ENCODE measurements at places on chromosomes 2 and 18.

DNA sequence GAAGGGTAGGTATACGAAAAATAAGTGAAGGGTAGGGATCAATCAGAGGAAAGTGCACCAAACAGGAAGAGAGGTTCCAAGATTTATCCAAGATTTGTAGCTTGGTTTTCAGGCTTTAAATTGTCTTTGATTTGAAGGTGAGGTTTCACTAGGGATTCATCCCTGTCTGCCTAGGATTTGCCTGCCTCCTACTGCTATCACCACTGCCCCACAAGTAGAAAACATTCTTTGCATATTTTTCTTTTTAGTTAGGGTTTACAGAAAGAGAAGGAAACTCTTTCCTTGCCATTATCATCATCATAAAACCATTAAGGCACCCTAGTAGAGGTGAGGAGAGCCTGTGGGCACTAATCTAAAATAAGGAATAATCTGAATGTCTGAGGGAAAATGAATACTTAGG lies 45.8 kb upstream of the TANC1 start:
- no peak for DNase-seq

GRCh38 chr2:218859556-218859987 lies at the start of gene WNT6:
Gene WNT6 (plus strand): TSS chr2:218859805. CDS start chr2:218860038, 233 bp downstream.
- DNase-seq: no peak

GRCh38 chr2:220904015-220904414 lies 668.1 kb downstream of the EPHA4 start:
- no peak for DNase-seq

DNA sequence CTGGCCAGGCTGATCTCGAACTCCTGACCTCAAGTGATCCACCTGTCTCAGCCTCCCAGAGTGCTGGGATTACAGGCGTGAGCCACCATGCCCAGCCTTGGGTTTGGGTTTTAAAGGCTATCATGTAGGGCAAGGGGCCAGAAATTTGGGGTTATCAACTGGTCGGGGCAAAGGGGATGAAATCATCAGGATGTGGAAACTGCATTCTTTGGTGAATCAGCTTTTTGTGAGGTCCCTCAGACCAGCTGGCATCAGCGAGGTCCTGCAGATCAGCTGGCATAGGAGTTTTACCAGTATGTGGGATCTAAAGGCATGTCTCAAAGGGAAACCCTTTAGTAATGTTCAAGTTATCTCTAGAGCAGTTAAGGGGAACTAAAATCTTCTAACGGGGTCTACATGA lies 6.4 kb upstream of the GEMIN6 start:
- DNase-seq: no peak

- no peak for DNase-seq
Measured at GRCh38 chr18:58580623-58581022, 48.3 kb downstream of the ALPK2 start.

GRCh38 chr18:58464104-58464625 lies 164.7 kb downstream of the ALPK2 start:
- no peak for DNase-seq

GRCh38 chr18:41972067-41972925 lies 17.3 kb downstream of the PIK3C3 start:
- no peak for DNase-seq

GRCh38 chr2:85990084-85990483 lies 101.3 kb upstream of the ST3GAL5 start:
- no peak for DNase-seq

- no peak for DNase-seq
Measured at GRCh38 chr2:47293976-47294375, 109.0 kb upstream of the MSH2 start.

GRCh38 chr2:237294460-237294859 lies 119.5 kb downstream of the COL6A3 start:
- DNase-seq: no peak

DNA sequence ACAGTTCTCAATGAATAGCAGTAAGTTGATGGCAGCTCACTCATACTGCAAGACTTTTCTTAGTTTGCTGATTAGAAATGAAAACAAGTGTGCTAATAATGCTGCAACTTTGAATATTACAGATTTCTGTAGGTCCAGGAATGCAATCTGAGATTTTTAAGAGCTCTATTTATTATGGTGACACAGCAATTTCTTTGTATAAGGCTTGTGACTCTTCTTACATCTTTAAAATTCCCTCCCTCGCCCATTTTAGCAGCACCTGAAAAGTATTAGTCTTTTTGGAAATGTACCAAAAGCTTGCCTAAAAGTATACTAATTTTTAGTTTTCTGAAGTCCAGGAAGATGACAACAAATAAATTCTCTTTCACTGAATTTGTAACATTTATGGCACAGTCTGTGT lies 4.4 kb upstream of the HTR2B start:
- DNase-seq: no peak

DNA sequence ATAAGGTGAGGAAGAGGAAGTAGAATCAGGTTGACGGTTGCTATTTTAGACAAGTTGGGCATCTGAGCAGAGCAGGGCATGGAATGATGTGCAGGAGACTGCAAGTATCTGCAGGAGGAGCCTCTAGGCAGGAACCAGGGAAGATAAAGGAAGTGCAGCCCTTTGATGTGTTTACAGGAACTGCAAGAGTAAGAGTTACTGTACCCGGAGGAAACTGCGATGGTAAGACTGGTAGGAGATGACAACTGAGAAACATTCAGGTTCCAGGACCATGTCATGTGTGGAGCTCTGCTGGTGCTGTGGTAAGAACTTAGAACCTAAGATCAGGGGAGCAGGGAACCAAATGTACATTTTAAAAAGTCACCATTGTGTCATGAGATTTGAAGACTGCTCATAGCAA lies 134.3 kb upstream of the STON1 start:
- DNase-seq: no peak

GRCh38 chr2:120013597-120014223 lies 833 bp downstream of the EPB41L5 start:
- no peak for DNase-seq

- DNase-seq: no peak
Measured at GRCh38 chr2:41870265-41870585, 177.6 kb upstream of the PKDCC start.

DNA sequence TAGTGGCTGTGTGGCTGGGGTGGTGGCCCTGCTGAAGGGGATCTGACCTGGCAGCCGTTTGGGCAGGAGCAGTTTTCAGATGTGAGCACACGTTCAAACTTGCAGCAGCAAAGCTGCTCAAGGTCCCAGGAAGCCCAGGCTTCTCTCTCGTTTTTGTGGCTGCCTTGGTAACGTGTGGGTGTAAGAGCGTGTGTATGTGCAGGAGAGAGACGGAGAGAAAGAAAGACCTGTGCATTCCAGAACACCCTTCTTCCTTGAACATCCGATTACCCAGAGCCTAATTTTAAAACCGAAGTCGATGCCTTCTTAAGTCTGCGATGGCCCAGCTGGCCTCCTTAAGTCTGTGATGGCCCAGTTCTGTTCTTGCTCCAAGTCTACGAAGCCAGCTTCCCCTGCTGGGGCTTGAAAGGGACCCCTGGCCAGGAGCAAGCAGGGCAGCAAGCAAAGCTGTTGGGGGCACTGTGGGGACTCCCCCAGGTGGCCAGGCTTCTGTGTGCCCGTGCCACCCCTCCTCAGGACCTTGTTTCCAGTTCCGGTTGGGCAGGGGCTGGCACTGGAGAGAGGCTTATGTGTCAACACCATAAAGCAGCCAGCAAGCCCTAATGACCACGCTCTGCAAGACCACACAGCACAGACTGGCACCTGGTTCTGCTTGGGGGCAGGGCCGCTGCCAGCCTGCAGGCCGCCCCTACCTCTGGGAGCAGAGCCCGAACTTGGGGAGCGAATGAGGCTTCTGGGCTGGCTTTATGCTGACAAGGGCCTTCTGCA lies 55.8 kb upstream of the ALPP start:
- DNase-seq: no peak

GRCh38 chr18:68438983-68439382 lies 275.9 kb downstream of the TMX3 start:
- no peak for DNase-seq

- no peak for DNase-seq
Measured at GRCh38 chr18:39259736-39260135, 1694.1 kb upstream of the CELF4 start.

GRCh38 chr2:3454802-3455201 lies 64.5 kb downstream of the ADI1 start:
- DNase-seq: no peak

GRCh38 chr2:176636401-176636800 lies 367.2 kb downstream of the MTX2 start:
- DNase-seq: no peak

- DNase-seq: no peak
Measured at GRCh38 chr2:118614841-118615271, 232.6 kb downstream of the EN1 start.

- DNase-seq: no peak
Measured at GRCh38 chr2:25332571-25332970, 9.2 kb downstream of the DNMT3A start.

GRCh38 chr2:129741165-129741564 lies 238.3 kb upstream of the RAB6C start:
- no peak for DNase-seq

DNA sequence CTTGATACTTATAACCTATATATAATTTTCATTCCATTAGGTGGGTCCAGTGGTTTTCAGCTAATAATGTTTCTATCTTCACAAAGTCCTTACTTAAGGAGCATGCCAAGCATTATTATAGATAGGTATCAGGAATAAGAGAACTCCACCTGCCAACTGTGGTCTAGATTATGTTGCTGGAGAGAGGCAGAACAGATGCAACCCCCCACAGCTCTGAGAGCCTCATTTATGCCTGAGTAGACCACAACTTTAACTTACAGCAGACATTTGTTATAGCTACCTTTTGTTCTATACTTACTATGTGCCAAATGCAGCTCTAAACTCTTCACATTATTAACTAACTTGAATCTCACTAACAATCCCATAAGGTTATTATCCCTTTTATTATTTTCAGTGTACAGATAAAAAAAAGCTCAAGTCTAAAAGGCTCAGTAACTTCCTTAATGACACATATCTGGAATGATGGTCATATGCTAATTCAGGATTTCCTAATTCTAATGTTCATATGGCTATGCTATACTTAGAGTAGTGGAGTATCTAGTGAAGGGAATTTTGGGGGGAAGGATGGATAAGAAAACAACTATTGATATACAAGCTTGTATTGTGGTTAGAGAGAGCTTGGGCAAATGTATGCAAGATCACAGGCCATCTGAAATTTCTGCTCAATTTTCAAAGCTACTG lies 119.1 kb upstream of the RND3 start:
- DNase-seq: no peak

- no peak for DNase-seq
Measured at GRCh38 chr2:124501575-124502152, 476.6 kb downstream of the CNTNAP5 start.

DNA sequence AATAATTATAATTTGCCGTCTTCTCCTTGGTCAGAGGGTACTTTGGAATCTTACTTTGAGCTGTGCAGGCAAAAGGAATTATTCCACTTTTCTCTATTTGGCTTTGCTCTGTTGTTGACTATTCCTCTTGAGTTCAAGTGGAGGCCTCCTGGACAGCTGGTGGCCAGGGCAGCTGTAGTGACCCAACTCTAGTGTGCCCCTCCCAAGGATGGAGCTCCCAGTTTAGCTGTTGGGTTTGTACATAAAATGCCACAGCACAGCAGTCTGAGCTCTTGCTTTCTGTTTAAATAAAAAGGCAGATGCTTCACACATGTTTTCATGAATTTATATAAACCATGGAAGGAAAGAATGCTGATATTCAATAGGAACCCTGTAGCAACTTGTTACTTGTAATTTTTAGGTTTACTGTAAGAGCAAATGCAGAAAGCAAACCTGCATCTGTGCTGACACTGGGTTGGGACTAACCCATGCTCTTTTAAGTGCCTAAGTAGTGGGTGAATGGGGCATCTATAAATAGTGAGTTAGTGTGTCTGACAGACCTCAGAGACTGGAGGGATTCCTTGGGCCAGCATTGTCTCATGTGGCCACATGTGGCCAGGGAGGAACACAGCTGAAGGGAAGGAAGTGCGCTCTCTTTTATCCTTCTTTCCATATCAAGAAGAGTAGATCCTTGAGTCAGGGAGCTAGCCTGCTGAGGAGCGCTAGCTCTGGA lies 121.8 kb downstream of the FHOD3 start:
- no peak for DNase-seq

DNA sequence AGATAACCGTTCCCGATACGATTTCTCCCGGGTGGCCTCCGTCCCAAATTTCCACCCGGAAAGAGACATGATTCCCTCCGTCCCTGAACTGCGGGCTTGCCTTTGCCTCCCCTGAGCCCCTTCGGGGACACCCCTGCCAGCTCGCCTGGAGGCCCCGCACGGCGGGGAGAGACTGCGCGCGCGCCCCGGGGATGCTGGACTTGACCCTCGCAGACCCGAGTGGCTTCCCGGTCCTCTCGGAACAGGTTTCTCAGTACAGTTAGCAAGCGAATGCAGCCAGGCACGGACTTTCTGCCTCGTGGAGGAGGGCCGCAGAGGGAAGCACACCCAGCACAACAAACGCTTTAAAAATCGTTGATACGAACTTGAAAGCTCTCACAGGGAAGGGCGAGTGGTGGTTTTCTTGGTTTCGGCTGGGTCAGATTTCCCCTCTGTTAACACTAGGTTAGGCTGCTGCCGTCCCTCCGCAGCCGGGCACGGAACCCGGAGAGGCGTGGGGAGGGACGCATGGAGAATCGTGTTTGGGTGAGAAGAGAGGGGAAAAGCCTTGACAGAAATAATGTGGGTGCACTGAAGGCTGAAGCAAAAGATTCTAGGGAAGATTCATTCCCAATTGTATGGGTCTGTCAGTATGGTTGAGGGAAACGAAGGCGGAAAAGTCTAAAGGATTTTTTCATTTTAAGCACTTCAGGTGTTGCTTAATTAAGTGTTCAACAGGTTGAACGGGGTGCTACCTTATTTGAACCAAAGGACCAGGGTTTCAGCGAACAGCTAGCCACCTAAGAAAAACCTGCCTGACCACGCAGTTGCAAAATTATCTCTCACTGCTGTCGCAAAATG lies 916 bp downstream of the TNFRSF11A start:
- DNase-seq: no peak

DNA sequence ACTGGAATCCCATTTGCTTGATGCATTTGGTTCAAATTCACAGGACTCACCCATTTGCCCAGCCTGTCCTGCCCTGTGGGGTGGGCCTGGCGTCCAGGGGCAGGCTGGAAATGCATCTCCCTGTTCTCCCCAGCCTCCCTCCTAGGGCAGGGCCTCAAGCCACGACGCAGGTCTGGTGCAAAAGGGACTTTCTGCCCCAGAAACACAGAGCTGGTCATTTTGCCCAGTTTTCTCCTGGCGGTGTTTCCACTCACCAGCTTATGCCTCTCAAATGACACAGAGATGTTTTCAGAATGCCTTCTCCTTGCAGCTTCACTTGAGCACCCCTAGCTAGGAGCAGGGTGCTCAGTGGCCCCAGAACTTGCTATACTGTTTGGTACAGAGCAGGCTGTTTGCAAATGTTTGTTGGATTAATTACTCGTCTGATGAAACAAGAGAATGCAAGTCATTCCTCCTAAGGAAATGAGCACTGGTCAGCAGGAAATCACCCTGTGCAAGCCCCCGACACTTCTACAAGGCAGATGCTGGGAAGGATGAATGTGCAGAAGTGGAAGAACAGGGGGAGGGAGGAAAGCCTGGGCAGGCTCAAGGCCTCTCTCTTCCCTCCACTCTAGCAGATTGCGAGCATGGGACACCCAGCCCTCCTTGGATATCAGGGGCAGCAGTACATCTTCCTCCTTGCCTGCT lies 164.3 kb upstream of the APCDD1 start:
- no peak for DNase-seq

- no peak for DNase-seq
Measured at GRCh38 chr2:1742681-1743395, 1.5 kb downstream of the PXDN start.

GRCh38 chr2:156199588-156199987 lies 132.9 kb downstream of the NR4A2 start:
- DNase-seq: no peak

- no peak for DNase-seq
Measured at GRCh38 chr2:240333985-240334384, 101.5 kb upstream of the GPC1 start.

GRCh38 chr2:111667542-111668273 lies 216.3 kb downstream of the ANAPC1 start:
- DNase-seq: no peak
